ENCODE measurements at places on chromosomes 7 and 10.

DNA sequence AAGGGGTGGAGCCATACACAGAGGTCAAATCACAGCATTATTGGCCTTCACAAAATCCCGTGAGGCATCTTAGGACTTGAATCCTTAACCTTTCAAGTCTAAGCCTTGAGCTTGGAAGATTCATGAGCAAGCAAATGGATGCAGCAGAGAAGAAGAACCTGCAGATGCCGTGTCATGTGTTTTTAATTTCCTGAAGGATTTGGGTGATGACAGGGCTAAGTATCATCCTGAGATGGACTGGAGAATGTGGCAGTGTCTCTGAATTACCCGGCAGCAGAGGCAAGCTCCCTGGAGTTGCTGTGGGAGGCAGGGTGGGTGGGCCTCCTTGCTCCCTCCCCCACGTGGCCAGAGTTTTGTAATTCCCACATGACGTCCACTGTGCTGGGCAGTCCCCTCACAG, 50.8 kb downstream of the GCC1 start:
- DNase-seq = no peak

DNA sequence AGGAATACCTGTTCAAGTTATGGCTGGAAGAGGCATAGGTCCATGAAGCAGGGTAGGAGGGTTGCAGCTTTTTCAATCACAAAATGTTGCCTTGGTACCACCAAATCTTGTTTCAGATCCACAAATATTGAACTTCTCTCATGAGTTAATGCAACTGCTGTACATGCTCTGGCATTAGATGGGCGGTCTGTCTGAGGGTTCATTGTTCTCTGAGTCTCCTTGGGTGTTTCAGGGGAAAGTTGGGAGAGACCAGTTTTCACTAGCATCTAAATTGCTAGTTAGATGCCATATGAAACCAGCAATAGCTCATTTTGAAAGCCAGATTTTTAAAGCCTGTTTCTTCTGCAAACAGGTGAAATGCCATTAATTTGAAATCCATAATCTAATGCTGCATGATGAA, 27.8 kb upstream of the ELMO1 start:
- no peak for DNase-seq

- no peak for DNase-seq
Measured at GRCh38 chr10:29005988-29006387, 282.9 kb upstream of the LYZL1 start.

GRCh38 chr10:111151595-111152307, 74.9 kb downstream of the ADRA2A start:
- DNase-seq = no peak

Measured in stimulated activated CD8-positive, alpha-beta memory T cell treated with anti-CD3 and anti-CD28 coated beads, Interleukin-12 subunit alpha, Interleukin-12 subunit beta, amount 100 ng/mL, for 1 hour (primary cell).